Astrocyte of the spinal cord (primary cell): ENCODE measurements at places on chromosomes 4 and X.

- DNase-seq: no peak
Observed at GRCh38 chrX:10176121-10177003, 19.6 kb downstream of the CLCN4 start.

DNA sequence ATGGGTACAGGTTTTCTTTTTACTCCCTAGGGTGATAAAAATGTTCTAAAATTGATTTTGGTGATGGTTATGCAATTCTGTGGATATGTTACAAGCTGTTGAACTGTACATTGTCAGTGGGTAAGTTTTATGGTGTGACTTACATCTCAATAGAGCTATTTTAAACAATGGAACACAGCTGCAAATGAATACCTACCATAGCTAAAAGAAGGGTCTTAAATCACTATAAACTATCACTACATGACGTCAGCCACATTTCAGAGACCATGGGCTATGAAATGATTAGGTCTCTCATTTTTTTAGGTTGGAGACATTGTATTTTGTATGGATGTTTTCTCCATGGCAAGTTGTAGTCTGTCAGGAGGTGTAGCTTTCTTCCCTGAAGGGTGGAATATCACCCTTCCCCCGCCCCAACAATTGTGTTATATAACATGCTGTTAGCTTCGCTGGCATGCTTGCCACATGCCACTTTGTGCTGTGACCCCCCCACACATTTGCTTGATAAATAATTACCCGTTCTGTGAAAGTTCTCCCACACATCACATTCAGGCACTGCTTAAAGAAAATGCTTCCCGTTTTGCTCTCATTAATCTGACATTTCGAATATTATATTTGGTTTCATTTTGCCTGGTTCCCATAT is 159.7 kb downstream of the ARHGAP10 start:
- DNase-seq: no peak

- DNase-seq: peak; percentile 64
Observed at GRCh38 chr4:44760142-44760898, 34.0 kb upstream of the GNPDA2 start.

DNA sequence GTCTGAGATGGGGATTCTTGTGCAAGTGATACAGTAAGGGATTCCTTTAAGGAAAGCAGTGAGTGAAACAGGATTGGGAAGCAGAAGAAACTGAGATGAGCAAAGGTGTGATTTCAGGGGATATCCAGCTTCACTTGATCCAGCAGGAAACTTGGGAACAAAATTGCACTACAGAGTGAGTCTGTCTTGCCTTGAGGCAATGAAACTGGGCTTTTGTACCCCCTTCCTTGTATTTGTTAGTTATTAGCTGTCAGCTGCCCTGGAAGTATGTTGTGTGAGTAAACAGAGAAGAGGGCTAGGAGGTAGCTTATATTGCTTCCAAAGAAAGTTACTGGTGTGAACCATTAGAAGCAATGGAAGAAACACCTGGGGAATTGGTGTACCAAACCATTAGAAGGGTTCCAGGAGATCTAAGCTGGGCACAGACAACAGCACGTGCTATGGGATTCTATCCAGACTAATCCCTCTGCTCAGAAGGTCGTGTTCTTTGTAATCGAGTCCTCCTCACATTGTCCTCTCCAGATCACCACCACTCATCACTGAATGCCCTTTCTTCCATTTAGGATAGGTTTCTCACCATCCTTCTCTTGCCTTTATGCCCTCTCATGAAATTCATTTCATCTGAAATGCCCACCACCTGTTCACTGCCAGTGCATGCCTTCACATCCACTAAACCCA is 76.0 kb downstream of the PDLIM5 start:
- no peak for DNase-seq

DNA sequence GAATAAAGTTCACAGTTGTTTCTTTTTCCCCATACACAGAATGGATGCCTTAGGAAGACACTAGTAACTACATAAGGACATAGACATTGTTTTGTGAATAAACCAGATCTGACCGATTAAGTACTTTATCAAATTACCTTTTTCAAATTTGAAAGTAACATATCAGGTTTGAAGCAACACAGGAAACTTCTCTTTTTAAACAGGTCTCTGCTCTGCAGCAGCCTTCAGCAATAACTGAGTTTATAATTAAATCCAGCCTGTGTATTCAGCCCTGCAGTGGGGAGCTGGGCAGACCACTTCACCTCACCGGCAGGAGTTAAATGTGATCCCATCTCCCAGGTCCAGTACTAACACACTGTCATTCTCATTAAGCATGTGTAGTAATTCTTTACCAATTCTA is 68.3 kb upstream of the ATOH1 start:
- DNase-seq: no peak

GRCh38 chr4:61831987-61832386 is 631.9 kb downstream of the ADGRL3 start:
- no peak for DNase-seq

GRCh38 chr4:152983774-152984411 is 47.8 kb downstream of the FHDC1 start:
- peak; percentile 70 for DNase-seq

GRCh38 chr4:98446499-98447375 is 185.6 kb downstream of the RAP1GDS1 start:
- peak; percentile 92 for DNase-seq
